Left ventricle myocardium superior (tissue), 1 donor: ENCODE measurements at places on chromosomes 7 and 10.

DNA sequence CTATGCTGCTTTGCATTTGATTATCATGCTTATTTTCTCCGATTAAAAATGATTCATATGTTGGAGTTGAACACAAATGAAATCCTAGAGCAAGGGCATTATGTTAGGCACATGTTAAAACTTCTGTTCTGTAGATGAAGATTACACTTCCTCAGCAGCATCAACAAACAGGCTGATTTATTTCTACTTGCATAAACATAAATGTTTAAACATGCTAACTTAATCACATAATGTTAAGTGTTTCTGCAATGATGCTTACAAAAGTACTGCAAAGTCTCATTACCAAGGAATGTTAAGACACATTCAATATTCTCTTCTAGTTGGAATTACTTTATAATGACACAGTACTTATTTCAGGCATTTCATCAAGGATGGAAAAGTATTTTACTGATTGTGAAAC, 770.8 kb downstream of the ANKRD7 start:
- no peak for DNase-seq

GRCh38 chr10:86878983-86879713, 78.3 kb downstream of the MMRN2 start:
- DNase-seq: no peak

GRCh38 chr7:50359258-50359994, 54.9 kb downstream of the IKZF1 start:
- no peak for DNase-seq

GRCh38 chr7:116162992-116163391, 47.3 kb upstream of the TES start:
- no peak for DNase-seq
